Activated naive CD4-positive, alpha-beta T cell treated with anti-CD3 and anti-CD28 coated beads, Interleukin-2, amount 10 ng/mL, durations not matched to agents 7 days and 5 days (primary cell): ENCODE measurements at places on chromosomes 2 and 18.

DNA sequence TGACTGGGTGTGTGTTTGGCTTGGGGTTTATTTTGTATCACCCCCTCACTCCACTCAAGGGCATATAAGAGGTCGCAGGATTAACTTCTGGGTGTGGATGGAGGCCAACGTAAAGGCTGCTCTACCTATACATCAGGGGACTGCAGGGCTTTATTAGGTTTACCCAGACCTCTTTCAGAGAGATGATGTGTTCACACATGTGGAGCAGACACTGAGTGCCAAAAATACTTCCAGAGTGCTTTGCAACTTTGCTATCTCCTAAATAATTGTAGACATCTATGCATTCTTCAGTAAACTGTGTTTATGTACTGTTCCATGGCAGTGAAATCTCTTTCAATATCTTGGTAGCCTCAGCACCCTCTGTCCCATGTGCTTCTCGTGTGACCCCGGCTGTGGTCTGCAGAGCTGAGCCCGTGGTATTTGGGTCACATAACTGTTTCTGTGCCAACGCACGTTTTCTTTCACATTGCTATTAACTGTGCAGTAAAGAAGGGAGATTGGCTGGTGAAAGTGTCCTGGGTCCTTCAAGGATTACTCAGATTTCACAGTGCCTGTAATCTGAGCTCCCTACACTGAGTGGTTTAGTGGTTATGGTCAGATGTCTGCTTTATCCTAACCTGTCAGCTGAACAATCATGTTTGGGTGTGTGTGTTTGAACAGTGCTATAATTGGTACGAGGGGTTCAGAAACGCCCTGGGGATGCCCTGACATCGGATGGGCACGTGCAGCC, 208.1 kb downstream of the VAPA start:
- DNase-seq: no peak

DNA sequence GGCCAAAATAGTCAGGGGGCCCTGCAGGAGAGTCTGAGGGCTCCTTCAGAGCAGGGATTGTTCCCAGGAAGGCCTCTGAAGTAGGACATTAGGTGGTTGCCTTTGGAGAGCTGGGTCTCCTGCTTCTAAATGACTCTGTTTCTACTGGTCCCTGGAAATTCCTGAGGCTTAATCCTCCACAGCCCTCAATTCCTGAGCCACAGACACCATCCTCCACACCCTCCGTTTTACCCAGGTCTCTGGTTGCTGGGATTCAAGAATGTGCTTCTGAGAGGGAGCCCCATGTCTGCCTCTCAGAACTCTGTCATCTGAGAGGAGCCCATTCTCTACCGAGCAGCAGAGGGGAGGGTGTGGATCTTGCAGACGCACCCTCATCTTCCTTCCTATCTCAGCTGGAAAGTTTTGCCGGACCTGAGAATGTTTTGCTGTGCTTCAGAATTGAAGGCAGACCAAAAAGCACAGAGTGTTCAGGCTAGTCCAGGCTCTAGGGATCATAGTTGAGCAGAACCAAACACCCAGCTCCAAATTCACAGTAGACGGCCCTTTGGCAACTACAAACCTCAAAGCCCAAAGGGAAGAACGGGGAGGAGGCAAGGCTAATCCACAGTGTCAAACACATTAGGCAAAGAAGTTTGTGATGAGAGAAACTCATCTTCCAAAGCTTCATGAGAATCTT, 8.1 kb downstream of the VIT start:
- no peak for DNase-seq

- no peak for DNase-seq
These were observed 1266.8 kb upstream of the TMEFF2 start for GRCh38 chr2:193461431-193461934.

DNA sequence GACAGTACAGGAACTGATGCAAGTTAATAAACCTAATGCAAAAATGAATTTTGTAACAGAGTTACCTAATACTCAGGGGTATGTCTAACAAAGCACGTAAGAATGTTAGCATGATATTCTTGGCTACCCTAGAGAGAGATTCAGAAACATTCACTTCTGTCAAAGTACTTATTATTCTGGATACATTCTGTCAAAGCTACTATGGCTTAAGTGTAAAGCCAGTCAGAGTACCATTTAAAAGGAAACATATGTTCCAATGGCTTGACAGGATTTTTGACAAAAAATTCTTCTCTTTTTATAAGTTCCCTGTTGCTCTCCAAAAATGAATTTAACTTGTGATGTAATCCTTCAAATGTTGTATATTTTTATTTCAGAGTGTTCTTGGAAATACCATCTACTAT, 85.5 kb downstream of the PIGN start:
- DNase-seq: no peak

DNA sequence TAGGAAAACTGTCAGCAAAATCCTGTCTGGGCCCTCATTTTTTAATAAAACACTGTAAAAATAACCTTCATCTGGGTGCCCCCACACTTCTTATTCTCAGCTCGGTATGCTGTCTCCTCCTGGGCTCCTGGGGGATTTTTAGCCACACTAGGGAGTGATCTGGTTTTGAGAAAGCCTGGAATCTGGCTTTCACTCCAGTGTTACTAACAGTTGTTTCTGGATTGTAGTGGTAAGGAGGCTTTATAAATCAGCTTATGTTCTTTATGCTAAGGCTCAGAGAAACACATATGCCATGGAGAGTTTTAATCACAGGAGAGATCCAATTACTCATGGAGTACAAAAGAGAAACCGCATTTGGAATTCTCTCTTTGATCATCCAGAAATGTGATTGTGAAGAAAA, 744.3 kb upstream of the SOX11 start:
- DNase-seq: no peak

- DNase-seq: no peak
These were observed 169.5 kb downstream of the NOL4 start for GRCh38 chr18:34055227-34055626.

DNA sequence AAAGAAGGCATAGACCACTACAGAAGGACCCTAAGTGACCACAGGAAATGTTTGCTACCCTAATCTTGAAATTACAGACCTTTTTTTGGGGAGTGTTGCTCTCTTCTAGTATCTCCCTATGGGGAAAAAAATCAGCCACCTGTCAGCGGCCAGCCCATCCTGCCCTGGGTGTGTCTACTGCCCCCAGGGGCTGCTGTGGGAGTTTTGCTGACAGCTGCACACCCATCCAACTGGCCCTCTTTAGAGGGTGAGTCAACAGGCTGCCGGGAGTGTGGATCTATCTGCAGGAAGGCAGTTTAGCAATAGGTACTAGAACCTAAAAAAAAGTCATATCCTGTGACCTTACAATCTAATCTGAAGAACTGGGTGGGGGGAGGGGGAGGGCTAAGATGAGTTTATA, 796 bp upstream of the DYSF start:
- DNase-seq: no peak

DNA sequence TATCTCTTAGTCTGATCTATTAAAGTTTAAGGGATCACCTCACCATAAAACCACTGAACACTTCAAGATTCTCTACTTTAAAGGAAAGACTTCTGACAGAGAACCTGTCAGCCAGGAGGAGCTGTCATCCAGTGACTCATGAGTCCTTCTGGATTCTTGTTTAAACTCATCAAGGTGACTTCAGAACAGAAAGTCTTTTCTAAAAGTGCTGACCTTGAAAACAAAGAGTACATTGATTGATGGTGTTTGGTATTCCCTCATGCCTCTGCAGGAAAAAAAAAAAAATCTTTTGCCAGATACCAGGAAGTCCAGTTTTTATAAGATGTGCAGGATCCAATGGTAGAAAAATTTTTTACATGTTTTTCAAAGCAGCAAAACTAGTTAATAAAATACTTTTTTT, 12.3 kb downstream of the DSG2 start:
- no peak for DNase-seq

DNA sequence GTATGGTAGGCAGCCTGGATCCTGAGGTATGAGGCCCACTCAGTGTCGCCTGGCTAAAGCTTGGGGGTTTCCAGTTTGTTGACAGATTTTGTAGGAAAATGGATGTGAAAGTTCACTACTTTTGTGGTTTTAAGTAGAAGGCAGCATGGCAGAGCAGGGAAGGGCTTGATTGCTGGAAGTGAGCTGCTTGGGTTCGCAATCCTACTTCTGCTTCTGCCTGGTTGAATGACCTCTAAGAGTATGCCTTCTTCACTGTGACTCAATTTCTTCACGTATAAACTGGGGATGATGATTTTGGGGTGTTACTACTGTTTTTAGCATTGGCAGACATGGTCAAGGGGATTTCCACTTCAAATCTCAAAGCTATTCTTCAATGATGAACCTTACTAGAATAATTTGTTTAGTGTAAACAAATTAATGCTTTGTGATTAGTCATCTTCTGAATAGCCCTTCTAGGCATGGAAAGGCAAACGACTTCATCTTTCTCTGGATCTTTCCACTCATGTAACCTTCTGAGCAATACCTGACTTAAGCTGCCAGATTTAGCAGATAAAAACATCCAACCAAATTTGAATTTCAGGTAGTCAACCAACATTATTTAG, 13.2 kb downstream of the BMP10 start:
- DNase-seq: no peak

DNA sequence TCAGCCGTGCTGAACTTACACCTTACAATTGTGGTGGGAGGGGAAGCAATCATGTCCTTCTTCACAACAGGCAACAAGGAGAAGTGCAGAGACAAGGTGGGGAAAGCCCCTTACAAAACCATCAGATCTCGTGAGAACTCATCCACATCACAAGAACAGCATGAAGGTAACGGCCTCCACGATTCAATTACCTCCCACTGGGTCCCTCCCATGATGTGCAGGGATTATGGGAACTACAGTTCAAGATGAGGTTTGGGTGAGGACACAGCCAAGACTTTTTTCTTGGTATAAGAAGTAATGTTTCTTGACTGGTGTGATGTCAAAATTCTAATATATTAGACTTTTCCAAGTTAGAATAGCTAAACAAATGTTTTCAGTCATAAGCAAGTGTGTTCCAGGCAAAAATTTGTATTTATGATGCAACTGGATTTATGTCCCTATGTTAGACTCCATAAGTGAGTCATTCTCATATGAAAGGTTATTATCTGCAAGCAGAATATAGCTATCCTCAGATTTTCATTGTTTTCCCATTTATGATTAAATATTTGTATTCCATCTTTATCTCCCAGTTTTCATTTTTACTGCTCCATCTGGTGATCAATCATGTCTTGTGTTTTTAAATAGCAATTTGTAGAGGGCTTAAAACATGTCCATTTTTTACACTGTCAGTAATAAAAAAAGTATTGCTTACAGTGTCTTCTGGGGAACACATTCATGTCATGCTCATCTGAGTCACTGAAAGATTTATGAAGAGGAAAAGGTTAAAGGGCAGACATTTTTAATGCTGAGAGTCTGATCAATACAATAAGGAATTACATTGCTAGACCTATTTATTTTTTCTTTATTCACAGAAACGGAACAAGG, 995.2 kb upstream of the CDH2 start:
- no peak for DNase-seq

DNA sequence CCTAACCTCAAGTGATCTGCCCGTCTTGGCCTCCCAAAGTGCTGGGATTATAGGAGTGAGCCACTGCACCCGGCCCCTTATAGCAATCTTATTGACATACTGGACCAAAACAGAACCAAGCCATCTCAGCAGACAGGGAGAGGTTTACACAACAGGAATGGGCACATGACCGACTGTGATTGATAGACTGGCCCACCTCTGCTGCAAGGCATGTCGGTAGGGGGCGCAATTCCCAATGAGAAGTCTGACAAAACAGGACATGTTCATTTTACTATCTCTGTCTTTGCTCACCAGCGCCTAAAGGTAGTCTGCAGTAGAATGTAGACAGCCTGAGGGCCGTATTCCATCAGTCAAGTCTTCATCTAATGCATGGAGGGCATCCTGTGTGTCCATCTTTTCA, 2.0 kb downstream of the LYPD6B start:
- peak; percentile 59 for DNase-seq

DNA sequence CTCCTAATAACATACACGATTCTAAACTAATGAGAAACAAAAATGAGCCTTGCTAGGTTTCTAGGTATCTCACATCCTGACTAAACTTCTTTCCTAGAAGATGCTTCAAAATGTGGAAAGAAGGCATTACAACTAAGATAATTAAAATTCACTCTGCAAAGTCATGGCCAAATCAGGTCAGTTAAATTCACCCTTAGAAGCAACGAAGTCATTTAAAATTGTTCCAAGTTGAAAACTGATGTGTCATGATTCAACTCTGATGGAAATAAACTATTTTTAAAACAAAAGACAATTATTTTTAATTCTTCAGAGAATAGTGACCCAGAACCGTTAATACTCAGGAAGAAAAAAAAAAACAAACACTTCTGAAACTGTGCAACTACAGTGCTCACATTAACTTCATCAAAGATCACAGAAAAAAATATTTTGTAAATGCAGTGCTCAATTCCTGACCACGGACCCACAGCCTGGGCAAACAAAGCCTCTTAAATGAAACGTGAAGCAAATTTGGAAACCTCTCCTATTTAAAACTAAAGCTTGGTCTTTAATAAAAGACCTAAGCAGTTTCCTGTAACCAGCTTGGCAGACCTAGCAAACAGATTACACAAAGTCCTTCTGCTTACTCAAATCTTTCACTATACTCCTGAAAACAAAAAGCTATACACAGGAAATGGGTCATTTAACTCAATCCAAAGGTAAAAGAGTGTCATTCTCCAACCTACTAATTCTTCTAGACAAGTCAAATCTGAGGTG, 39.0 kb downstream of the CHN1 start:
- no peak for DNase-seq

- no peak for DNase-seq
These were observed 11.7 kb upstream of the C18orf63 start for GRCh38 chr18:74303936-74304335.

- DNase-seq: no peak
These were observed 17.1 kb upstream of the ZNF236 start for GRCh38 chr18:76805221-76805620.

DNA sequence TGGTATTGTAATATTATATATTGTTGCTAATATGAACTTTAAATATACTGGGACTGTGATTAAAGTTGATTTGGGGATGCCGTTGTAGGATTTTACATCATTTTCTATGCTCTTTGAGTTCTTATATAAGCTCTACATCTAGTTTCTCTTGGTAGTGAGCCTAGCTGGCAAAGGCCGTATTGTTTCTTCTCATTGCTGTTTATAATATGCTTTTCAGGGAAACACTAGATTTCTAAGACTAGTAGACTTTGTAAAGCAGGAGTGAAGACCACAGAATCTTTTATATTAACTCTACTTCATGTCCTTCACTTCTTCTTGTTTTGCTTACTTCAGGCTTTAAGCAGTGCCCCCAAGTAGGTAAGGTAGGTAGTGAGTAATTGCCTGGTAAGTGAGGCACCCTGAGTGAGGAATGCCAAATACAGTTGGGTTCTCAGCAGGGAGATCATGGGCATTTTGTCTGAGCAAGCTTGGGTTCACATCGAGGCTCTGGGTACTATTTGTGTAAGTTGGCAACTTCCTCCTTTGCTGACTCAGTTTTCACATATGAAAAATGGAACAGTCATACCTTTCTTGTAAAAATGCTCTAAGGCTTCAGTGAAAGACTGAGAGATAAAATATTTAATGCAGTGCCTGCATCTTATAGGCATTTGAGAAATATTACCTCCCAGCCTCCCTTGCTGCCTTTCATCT, 96.4 kb downstream of the RNF144A start:
- no peak for DNase-seq

GRCh38 chr2:136060416-136060815, 57.5 kb downstream of the CXCR4 start:
- DNase-seq: no peak

- DNase-seq: no peak
These were observed 240.4 kb downstream of the PRKCE start for GRCh38 chr2:45891719-45892424.
